ENCODE measurements at places on chromosomes 7 and 10.
A peak's percentile ranks its signal among the peaks of the same experiment; 100 is the strongest.

- DNase-seq = no peak
Measured at GRCh38 chr7:111911166-111911961, 294.8 kb downstream of the DOCK4 start.

DNA sequence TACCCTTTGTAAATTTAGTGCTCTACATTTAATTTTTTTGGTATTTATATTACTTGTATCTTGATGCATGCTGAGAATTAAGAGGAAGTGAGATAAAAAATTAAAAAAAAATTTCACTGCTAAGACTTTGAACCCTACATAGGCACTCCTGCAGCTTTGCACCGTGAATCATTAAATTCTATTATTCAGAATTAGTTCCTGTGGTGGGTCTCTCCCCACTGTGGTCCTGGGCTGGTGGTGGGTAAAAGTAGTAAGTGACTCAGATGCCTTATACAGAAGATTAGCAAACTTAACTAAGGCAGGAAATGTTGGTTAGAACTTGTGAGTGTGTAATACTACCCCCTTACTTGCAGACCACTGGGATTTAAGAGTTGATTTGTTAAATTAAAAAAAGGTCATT, 72.6 kb downstream of the AP3M1 start:
- peak; percentile 25 for DNase-seq

- DNase-seq = no peak
Measured at GRCh38 chr10:77531441-77532001, 106.1 kb downstream of the KCNMA1 start.

GRCh38 chr7:39199951-39200350, 222.2 kb downstream of the POU6F2 start:
- no peak for DNase-seq

DNA sequence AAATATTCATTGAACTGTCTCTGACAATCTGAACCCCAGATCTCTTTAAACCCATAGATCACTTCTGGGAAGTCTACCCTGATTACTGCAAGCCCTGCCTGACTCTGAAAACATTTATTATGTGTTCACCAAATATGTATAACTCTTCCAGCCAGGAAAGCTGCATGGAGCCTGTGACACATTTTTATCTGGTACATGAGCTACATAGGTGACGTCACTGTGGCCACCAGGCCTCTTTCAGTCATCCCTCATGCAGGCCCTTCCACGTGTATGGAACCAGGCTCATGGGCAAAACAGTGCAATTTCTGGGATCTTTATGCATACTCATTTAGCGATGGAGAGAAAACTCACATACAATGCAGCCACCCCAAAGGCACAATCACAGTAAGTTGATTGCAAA, 133.9 kb upstream of the NUPR2 start:
- DNase-seq = no peak

- DNase-seq = no peak
Measured at GRCh38 chr7:73518470-73518869, 3.6 kb downstream of the BAZ1B start.

GRCh38 chr7:2622869-2623697, 8.7 kb upstream of the TTYH3 start:
- DNase-seq = no peak

DNA sequence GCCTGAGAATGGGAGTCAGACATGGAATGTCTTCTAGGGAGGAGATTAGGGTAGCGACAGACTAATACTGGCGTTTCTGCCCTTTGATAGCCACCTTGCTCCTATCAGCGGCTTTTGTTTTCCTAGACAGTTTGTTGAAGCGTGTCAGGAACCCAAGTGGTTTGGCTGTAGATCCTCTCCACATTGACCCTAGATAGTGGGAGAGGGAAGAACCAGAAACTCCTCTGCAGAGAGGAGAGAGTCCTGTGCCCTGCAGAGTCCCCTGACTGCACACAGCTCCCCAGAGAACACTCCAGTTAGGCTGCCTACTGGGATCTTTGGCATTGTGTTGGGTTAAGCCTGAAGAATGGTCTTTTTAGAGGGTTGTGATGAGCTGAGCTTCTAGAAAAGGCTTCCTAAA, 2.4 kb downstream of the MEPCE start:
- DNase-seq = no peak

GRCh38 chr7:120169996-120170783, 102.8 kb upstream of the KCND2 start:
- DNase-seq = no peak

DNA sequence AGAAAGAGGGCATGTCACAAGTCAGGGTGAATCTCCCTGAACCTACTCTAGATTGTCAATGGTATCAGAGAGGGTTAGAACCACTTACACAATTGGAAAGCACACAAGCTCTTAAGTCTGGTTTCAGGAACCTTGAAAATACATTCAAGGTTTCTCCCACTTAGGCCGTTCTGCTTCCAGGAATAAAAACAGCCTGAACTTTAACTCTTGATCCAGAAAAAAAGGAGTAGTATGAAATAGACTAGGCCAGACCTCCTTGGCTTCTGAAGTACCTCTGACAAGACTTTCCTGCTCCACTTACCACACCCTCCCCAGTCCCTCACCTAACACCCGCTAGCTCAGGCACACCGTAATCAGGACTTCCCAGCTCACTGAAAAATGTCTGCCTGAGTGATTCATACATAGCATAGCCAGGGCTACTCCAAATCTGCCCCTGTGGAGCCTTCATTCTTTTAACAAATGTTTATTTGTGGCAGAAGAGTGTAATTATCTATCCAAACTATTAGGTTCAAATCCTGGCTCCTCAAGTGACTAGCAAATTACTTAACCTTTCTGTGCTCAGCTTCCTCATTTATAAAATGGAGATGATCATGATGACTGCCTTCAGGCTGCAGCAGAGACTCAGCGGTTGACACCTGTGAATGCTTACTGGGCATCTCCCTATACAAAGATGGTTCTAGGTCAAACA, 30.3 kb upstream of the IL6 start:
- DNase-seq = no peak

DNA sequence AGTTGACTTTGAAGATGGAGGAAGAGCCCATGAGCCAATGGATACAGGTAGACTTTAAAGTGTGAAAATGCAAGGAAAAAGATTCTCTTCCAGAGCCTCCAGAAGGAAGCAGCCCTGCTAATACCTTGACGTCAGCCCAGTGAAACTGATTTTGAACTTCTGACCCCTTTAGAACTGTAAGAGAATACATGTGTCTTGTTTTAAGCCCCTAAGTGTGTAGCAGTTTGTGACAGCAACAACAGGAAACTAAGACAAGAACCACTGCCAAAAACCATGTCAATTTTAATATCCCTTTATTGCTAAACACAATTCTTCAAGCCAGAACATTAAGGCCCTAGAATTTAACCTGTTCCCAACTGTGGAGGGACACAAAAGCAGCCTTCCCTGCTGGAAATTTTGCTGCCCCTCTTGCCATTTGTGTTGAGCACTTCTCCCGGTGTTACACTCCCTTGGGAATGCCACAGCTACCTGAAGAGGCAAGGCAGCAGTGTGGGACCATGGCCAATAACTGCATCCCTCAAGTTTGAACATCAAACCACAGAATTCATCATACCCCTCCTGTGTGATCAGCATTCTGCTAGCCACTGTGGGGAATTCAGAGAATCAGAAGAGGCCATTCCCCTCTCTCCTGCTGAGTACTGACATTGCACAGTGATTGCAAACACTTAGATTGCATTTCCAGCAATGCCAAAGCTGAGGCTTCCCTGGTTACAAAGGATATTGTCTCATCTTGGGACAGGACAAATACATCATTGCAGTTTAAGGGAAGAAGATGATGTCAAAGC, 12.3 kb upstream of the CCDC172 start:
- no peak for DNase-seq

Data from activated CD4-positive, alpha-beta T cell treated with anti-CD3 and anti-CD28 coated beads, Interleukin-2, amount 50 U/mL, for 24 hours (primary cell).